ENCODE measurements at places on chromosomes 7 and 10. TPM values are rescaled to one million over a fixed set of nuclear protein-coding genes. Genes with fewer than 3 reads are reported as not detected.

DNA sequence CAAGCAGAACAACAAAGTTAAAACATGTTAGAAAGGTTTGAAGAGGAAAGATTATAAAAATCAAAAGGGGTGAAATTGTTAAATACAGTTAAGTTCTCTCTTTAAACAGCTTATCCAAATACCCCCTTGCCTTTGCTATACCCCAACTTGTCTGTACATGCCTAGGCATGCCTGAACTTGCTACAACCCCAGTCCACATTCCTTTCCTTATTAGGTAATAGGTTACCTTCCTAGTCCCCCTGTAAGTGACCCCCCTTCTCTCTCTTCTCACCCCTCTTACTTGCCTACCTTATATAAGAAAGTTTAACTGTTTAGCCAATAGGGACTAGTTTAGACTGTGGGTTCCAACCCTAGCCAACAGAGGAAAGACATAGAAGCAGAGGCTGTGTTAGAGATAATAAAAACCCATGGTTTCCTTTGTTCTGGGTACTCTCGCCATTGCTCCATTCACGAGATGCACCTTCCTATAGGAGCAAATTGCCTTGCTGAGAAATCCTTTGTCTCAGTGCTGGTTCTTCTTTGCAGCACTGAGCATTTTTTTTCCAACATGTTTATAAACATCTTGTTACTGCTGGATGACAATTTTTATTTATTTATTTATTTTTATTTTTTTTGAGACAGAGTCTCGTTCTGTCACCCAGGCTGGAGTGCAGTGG lies 282.2 kb upstream of the GALNT17 start:
- H3K4me3 ChIP-seq, result no peak overlapping the region
- no peaks in the 10 kb centered on the region for H3K36me3 ChIP-seq
- H3K4me1 ChIP-seq, result no peaks in the 10 kb centered on the region
- no peaks in the 10 kb centered on the region for H3K27me3 ChIP-seq
- H3K27ac ChIP-seq, result no peak overlapping the region

DNA sequence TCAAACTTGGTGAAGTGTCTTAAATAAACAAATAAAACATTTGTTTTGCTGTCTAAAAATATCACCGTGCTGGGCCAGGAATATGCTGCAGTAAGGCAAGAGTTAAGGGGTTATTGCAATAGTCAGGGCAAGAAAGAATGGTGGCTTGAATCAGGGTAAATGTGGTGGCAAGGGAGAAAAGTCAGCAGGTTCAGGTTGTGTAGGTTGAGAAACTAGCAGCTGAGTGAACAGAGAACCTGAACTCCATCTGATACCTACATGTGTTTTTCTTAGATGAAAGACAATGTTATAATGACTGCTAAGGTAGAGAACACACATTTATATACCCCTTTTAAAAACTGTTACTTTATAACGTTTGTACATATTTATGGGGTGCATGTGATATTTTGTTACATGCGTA lies 28.7 kb downstream of the OTUD1 start:
- no peaks in the 10 kb centered on the region for H3K4me1 ChIP-seq
- no peaks in the 10 kb centered on the region for H3K36me3 ChIP-seq
- H3K27me3 ChIP-seq, result no peaks in the 10 kb centered on the region
- no peak overlapping the region for H3K4me3 ChIP-seq
- no peak for DNase-seq

- no peaks in the 10 kb centered on the region for H3K36me3 ChIP-seq
- H3K27ac ChIP-seq, result no peak overlapping the region
- H3K4me3 ChIP-seq, result no peak overlapping the region
- H3K27me3 ChIP-seq, result peaks cover 21% of the 10 kb centered on the region
- H3K4me1 ChIP-seq, result peaks cover 15% of the 10 kb centered on the region
These were observed 886 bp upstream of the TET1 start for GRCh38 chr10:68559251-68559650.

ZNF239 gene
- 2.1 TPM for total RNA-seq

PKD1L1 gene
- total RNA-seq, result 0.59 TPM

GRCh38 chr7:157073335-157073734 lies 62.9 kb upstream of the MNX1 start:
- DNase-seq, result no peak
- H3K27ac ChIP-seq, result no peak overlapping the region
- no peak overlapping the region for H3K4me3 ChIP-seq
- peaks cover 24% of the 10 kb centered on the region for H3K27me3 ChIP-seq

GIMAP5 gene
- 31.9 TPM for total RNA-seq

- H3K27ac ChIP-seq, result no peak overlapping the region
- DNase-seq, result no peak
- peaks cover 13% of the 10 kb centered on the region for H3K4me1 ChIP-seq
- no peaks in the 10 kb centered on the region for H3K36me3 ChIP-seq
These were observed 4.9 kb downstream of the PCOLCE start for GRCh38 chr7:100607111-100607510.

CYP2C8 gene
- 0.92 TPM for total RNA-seq

DNA sequence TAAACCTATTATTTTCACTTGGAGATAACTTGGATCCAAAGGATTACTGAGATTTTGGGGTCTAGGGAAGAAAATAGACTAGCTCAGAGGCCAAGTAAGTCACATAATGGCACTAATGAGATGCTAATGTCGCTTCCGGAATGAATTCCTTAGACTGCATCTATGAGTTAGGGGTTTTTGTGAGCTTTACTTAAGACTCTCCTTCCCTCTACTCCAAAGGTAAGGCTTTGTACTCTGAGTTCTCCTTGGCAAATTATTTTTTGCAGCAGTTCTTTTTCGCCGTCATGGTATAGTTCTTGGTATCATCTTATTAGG lies 143.9 kb upstream of the KLF14 start:
- H3K27ac ChIP-seq, result no peak overlapping the region
- H3K4me3 ChIP-seq, result no peak overlapping the region
- H3K4me1 ChIP-seq, result peaks cover 39% of the 10 kb centered on the region
- H3K27me3 ChIP-seq, result no peaks in the 10 kb centered on the region
- DNase-seq, result no peak
- H3K36me3 ChIP-seq, result peaks cover 90% of the 10 kb centered on the region

NXPH1 gene
- not detected for total RNA-seq

DNA sequence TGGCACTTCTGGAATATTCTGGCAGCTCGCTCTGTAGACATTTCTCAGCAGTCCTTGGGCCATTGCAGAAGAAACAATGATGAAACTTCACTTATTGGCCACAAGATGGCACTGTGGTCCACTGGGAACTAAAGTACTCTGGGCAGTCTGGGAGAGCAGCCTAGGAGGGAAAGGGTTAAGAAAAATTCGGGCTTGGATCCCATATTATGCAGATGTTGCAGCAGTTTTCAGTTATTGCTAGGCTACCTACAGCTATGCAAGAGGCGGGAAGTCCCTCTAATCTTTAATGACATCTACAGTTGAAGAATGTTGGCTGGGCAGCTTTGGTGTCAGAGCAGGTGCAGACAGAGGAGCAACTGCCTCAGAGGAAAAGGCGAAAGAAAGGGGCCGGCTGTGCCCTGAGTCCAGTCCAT lies 201.7 kb upstream of the PRSS58 start:
- H3K4me3 ChIP-seq, result no peak overlapping the region
- H3K27me3 ChIP-seq, result peaks cover 13% of the 10 kb centered on the region
- peaks cover 3% of the 10 kb centered on the region for H3K4me1 ChIP-seq
- no peak overlapping the region for H3K27ac ChIP-seq
- no peaks in the 10 kb centered on the region for H3K36me3 ChIP-seq

- DNase-seq, result no peak
- H3K36me3 ChIP-seq, result no peaks in the 10 kb centered on the region
- no peaks in the 10 kb centered on the region for H3K4me1 ChIP-seq
- H3K4me3 ChIP-seq, result no peak overlapping the region
- no peaks in the 10 kb centered on the region for H3K27me3 ChIP-seq
- H3K27ac ChIP-seq, result no peak overlapping the region
These were observed 43.8 kb downstream of the PTPRN2 start for GRCh38 chr7:158543840-158544239.
